ENCODE measurements at places on chromosomes 6 and 20.

DNA sequence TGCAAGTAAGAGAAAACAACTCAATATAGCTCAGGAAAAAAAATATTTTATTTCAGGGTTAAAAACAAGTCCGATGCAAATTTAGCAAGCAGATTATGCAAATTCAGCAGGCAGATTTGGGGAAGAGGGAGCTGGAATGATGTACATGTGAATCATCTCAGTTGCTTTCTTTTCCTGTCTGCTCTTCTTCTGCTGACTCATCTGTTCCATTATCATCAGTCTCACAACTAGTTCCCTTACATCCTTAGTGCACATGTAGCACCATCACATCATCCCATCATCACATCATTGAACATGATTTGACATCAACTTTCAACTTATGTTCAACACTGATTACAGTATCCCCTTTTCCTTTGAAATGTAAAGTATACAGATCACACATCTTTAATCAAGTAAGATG lies 11.5 kb upstream of the DEFB113 start:
- DNase-seq, result no peak

- no peak for DNase-seq
These were observed 220.0 kb upstream of the THBS2 start for GRCh38 chr6:169473663-169474062.

- no peak for DNase-seq
These were observed 84.2 kb upstream of the PMEPA1 start for GRCh38 chr20:57794036-57794435.

DNA sequence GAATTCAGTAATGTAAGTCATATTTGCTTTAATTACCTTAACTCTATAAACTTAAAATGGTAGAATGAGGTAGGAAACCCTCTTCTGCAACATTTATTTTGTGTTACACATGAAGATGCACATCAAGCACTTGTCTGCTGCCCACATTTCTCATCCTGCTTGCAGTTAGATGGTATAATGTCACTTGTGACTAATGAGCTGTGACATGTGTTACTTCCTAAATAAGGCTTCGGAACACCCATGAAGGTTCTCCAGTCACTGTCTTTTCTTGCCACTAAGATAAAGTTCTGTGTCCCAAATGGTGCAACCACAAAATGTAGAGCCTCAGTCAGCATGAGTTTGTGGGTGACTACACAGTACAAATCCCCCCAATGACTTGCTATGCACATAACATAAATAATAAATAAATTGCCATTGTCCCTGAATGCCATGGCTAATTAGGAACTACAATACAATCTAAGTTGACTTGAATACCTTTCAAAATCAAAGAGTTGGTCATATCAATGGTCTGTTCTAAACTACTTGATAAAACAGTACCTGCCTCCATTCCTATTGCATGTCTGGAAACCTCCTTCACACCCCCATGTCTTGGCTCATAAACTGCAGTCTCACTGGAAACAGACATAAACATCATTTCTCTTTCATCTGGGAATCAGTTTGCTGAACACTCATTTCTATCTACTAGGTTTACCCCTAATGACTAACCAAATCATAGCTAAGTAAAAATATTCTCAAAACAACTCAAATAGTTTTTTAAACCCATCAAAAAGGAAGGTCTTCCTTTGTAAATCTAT lies 157.2 kb downstream of the PTPRK start:
- no peak for DNase-seq

- no peak for DNase-seq
These were observed 47.0 kb downstream of the PRL start for GRCh38 chr6:22249711-22250350.

DNA sequence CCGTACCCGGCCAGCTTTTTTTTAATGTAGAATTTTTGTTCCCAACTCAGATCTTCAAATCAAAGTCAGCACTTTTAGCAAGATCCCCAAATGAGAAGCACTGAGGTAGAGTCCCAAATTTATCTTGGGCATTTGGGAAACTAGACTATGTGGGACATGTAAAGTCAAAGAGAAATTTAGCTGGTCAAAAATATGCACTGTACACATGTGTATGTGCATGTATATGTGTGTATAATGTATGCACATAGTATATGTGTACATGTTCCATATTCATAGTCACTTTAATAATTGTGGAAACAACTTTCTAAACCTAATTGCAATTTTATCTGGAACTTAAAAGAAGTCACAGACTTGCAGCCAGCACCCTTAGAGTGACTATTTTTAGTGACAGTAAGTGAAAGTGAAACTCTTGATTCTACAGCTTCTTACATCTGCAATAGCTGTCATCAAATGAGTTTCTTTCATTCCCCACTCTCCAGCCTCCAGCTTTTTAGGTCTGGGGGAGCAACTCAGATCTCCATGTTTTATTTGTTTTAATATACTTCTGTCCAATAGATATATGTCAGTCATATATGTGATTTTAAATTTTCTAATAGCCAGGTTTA lies 53.6 kb downstream of the CDC40 start:
- no peak for DNase-seq

DNA sequence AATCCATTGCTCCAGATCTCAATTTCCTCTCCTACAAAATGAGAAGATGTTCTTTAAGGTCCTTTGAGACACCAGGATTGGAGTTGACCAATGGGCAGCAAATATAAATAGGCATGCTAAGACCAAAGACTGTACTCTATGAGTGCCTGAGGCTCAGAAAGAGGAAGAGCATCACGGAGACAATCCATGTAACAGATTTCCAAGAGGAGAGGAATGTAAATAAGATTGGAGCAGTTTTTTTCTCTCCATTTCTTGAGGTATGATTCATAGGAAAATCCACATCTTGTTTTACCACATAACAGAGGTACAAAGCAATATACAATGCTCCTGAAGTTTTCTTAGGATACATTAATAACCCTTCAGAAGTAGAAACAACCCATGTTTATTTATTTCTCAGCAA lies 109.8 kb downstream of the UBE3D start:
- DNase-seq, result no peak

DNA sequence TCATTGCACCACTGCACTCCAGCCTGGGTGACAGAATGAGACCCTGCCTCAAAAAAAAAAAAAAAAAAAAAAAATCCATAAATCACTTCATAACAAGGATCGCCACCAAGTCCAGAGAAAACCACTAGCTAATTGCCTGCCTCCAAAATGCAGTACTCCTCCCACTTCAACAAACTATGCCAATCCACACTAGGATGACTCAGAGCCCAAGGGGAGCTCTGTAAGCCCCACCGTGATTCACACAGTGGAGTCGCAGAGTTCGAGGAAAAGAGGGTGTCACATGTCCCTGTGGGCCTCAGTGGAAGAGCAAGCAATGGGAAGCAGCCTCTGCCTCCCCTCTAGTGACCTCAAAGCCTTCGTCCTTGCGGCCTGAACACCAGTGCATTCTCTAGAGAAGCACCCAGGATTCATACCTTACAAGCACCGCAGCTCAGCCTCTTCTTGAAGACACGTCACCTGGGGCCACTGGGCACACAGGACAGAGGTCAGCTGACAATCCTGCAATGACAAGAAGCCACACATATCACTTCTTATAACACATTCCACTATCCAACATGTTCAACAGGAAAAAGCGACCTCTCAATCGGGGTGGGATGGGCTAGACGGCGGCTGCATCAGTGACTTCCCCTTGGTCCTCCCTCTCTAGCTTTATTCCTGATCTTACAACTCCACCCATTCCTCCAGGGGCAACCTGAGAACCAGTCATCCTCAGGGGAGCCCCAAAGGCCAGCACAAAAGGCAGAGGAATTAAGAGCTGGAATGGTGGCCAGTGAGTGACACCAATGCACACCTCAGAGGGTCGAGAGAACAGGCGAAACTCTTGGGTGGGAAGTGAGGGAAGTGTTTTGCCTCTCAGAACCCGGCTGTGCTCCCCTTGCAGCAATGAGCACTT lies 8.9 kb downstream of the SNHG17 start:
- DNase-seq, result no peak

- DNase-seq, result no peak
These were observed 242.6 kb upstream of the ARID1B start for GRCh38 chr6:156534594-156534993.

DNA sequence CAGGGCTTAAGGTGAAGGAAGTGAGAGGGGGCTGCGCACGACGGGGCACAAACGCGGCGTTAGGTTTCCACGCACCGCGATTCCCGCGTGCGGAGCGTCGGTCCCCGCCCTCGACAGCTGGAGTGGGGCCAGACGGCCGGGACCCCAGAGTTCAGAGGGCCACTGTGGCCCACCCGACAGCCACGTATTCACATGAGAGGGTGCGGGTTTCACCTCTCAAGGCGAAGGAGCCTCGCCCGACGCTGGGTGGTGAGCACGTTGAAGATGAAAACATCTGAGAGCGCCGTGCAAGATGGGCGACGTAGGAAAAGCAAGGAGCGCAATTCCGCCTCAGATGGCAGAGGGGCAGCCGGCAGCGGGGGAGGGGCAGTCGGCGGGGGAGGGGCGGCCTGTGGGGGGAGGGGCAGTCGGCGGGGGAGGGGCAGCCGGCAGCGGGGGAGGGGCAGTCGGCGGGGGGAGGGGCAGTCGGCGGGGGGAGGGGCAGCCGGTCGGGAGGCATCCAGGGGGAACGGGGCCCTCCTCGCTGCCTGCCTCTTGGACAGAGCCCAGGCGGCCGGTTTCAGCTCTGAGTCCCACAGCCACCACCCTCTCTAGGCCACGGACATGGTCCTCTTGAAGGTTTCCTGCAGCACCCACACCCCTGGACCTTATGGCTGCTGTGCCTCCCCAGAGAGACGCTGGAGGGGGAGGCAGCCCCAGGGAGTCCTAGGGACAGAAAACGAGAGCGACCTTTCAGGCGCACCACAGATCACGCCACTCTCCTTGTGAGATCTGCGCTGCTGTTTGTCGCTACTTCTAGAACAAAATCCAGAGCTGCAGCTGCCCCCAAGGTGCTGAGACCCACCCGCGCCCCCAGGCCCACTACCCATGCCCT lies 113.7 kb downstream of the DLL1 start:
- DNase-seq, result peak; percentile 63

- no peak for DNase-seq
These were observed 7.6 kb downstream of the CD93 start for GRCh38 chr20:23078351-23079015.

- no peak for DNase-seq
These were observed 32.3 kb downstream of the GSTA3 start for GRCh38 chr6:52877168-52877567.

GRCh38 chr20:30611239-30611984 lies 646.1 kb upstream of the DEFB115 start:
- DNase-seq, result no peak

- DNase-seq, result no peak
These were observed 643.8 kb upstream of the AGPAT4 start for GRCh38 chr6:161917645-161918044.

DNA sequence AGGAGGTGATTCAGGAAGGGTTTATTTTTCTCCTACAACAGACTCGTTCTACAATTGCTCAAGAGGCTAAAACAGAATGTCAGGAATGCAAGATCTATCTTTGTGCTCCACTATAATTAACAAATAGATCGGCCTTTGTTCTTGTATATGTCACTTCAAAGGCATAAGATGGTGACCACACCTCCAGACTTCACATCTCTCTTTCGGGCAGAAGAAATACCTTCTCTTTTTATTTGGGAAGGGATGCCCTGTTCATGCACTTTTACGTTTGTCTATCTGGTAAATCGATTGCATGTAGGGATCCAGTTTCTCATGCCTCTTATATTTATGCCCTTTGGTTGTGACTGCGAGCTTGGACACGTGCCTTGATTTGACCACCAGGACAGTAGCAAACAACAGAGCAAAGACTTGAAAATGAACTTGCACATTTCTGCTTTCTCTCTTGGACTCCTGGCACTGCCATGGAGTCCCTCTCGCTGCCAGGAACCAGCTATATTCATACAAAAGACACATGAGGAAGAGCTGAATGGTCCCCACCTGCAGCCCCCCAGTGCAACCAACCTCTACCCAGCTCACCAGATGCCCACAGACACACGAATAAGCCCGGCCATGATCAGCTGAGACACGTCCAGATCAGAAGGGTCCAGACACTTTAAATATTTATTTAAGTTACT lies 219.8 kb upstream of the STXBP5 start:
- DNase-seq, result no peak

GRCh38 chr6:44594481-44594880 lies 207.0 kb downstream of the CDC5L start:
- no peak for DNase-seq

DNA sequence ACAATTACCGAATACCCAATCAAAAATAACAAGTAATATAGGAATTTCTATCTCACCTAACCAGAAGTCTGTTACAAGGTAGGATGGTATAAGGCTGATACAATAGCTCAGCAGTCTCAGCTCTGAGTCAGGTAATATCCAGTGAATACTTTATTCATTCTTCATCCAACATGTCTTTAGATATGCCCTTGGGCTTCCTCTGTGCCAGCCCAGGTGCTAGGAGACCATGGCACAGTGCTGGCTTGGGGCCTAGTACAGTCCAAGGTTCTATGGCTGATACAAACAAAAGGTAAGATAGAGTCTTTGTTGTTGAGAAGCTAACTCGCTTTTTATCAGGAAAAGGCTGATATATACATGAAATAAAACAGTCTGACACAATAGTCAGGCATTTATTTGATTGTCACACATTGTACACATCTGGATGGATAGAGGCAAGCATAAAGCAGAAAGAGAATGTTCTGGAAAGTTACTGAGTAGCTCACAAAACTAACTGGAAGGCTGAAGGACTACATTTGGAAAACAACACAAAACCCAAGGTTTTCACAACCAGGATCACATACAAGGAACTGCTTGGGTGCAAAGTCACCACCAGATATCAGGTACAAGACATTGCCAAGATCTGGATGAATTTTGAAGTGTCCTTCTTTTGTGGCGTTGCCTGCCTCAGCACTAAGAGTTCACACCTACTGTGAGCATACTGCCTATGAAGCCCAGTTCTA lies 110.4 kb upstream of the SCAF8 start:
- DNase-seq, result no peak

DNA sequence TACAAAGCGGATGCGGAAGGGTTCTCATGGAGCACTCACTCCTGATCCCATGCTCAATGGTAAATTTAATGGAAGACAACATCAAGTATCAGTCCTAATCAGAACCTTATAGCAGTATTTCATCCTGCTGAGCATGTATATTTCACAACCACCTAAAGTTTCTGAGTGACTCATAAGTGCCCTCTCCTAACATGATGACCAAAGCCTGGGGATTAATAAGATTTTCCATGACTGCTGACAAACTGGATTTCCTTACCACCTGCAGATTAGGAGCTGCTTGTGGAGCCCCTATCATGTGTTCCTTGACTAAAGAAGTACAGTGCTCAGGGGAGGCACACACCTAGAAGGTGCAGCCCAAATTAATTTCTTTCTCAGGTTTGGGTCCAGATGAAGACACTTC lies 112.8 kb downstream of the INSM1 start:
- DNase-seq, result no peak

- no peak for DNase-seq
These were observed 53.6 kb downstream of the EZR start for GRCh38 chr6:158765499-158766068.

DNA sequence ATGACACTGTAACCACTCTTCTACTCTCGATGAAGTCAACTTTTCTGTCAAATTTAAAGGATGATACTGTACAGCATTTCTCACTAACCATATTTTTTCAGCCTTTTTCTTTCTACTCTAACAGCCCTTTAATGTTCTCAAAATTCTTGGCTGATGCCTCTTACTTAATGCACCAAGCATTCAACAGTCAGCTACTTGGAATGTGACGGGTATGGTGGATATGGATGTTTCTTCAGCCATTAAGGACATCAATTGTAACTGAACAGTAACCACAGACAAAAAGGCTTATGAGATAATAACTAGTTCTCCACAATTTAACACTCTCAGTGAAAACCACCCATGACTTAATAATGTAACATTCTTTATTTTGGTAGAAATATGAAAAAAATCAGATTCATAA lies 467.2 kb upstream of the ZNF337 start:
- DNase-seq, result no peak

GRCh38 chr20:62446888-62447869 lies 19.8 kb upstream of the RBBP8NL start:
- no peak for DNase-seq
